Activated naive CD4-positive, alpha-beta T cell treated with anti-CD3 and anti-CD28 coated beads for 36 hours (primary cell): ENCODE measurements at places on chromosomes 2 and 18. TPM values are rescaled to one million over a fixed set of nuclear protein-coding genes. Genes with fewer than 3 reads are reported as not detected.

DNA sequence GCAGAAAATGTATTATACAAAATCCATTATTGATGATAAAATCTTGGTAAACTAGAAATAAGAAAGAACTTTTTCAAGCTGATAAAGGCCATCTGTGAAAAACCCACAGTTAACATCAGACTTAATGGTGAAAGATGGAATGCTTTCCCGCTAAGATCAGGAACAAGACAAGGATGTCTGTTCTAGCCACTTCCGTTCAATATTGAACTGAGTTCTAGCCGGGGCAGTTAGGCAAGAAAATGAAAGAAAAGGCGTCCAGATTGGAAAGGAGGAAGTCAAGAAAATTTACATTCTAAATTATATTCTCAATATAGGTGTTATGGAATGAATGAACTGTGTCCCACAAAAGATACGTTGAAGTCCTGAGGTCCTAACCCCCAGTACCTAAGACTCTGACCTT, 39.1 kb upstream of the DTNB start:
- no peak for DNase-seq

DNA sequence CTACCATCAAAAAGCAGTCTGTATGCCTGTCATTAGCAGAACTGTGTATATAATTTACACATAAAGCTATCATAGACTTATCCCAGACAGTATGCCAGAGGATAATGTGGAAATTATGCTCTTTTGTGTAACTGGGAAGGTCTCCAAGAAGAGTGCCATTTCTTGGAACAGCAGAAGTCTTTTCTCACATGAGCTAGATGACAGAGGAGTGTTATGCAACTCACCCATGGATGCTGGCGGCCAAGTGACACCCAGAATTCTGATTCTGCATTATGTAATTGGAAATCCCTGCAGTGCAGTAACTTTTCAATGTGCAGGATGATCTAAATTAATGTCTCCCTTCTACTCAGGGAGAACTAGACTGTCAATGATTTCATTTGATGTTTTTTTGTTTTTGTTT, 160.0 kb downstream of the UBE2E3 start:
- no peak for DNase-seq

DNA sequence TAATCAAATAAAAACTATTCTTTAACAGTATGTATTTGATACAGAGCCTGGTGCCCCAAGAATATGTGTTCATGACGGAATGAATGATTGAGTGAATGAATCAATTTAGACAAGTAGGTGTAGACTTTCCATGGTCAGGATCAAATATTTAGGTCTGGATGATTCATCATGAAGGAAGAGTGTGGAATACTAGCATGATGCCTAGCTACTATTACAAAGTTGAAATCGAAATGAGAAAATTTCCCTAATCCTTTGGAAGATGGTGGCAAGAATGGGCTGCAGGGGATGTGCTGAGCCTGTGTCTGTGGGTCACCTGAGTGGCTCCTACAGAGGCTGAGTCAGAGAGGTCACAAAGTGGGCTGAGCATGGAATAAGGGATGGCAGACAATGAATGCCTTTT, 3.1 kb upstream of the MALT1 start:
- DNase-seq = no peak

DNA sequence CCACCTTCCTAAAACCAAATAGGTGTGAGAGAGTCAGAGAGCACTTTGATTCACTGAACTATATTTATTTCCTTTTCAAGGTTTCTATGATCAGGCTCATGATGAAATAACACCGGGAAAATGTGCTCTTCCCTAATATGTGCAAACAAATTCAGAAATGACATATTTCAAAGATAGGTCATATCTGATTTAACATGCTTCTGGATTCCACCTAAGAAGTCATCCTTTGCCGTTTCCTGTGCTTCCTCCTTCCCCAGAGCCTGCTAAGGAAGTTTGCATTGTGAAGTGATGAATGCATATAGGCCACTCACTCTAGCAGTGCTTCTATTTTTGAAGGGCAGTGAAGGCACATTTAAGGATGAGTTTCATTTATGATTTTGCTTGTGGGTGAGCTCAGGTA, 327.6 kb downstream of the TDRD15 start:
- DNase-seq = no peak

- no peak for DNase-seq
These were observed 618 bp upstream of the TNS1 start for GRCh38 chr2:218003281-218003944.

- peak; percentile 26 for DNase-seq
These were observed 48.6 kb upstream of the RAPH1 start for GRCh38 chr2:203583701-203584100.

DNA sequence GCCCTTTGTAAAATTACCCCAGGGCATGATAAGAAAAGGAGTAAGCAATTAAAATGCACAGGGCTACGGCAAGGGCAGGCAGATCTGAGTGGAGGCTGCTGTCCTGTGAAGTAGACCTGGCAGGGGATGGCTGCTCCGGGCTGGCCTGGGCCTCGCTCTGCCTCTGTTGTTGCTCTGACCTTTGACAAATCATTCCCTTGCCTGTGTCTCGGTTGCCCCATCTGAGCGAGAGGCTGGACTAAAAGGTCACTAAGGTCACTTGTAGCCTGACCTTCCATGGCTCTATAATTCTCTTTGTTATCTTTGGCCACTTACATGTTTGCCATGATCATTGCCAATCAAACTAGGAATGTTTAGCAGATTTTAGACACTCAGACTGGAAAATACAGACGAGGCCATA, 118.1 kb downstream of the KLHL29 start:
- no peak for DNase-seq

DNA sequence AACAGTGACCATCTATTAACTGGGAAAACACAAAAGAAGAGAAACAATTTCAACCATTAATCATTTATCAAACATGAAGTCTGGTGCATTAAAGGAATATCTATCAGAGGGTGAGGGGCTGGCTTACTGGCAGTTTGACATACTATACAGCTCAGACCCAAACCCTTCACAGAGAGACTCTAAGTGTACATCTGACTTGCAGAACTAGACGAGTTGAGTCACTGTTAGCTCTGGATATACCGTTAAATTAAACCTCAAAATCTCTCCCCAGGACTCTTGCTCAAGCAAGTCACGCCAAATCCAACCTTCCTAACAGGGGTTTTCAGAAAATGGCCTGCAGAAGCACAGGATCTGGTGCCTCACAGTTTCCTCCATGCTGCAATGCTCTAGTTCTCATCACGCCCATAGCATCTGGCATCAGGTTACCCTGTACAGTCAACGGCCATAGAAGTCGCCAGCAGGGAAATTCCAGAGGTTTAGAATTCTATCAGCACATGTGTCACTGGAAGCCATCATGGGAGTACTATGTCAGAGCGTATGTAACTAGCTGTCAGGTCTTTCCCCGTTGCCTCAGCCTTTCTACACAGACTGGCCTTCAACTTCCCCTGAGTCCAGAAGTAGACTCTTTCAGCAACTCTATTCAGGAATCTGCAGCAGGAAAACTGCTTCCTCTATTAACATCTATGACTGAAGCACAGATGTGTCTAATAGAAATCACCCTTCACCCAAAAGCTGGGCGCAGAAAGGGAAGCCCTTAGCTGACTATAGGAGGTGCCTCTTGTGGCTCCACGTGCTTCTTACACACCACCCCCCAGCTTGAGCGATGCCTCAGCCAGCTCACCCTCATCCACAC, 9.3 kb downstream of the TGOLN2 start:
- DNase-seq = peak; percentile 77

DNA sequence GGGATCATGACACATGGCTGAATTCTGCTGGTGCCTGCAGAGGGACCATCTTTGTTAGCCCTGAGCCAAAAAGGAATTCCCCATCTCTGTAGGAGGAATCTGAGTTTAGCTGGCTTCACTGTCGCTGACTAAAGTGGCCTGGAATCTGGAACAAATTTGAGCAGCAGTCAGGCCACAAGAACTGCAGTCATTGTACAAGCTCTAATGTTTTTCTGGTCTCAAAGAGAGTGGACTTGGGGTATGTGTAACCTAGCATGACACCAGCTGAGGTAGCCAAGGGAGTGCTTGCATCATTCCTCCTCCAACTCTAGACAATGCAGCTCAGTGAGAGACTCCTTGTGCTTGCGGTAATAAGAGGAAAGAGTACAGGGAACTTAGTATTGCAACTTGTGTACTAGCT, 539.1 kb upstream of the LRRTM4 start:
- no peak for DNase-seq

DNA sequence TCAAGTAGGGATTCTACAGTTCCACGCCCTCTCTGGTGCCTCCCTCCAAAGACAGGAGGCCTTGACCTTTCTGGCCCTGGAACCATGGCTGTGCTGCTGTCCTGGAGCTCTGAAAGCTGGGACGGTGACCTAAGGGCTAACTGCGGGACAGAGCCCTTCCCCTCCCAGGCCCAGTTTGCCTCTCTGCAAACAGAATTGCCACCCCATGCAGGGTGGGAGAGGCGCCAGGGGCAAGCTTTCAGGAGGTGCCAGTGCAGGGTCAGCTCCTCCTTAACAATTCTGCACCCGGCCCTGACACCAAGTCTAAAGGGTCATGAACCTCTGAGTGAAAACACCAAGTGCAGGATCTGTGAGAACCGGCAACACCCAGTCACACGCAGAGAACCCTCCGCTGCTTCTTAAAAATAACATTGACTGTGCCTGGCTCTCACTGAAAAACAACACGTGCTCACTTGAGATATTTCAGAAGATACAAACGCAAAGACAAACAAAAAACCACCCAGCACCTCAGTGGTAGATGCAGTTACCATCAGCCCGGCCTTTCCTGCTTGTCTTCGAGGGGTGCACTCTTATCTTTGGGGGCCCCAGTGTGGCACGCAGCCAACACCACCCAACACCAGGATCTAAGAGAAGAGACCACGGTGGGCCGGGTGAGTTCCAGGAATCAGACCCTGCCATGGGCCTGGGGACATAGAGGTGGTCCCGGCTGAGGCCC, 1.1 kb upstream of the SNED1 start:
- peak; percentile 4 for DNase-seq

DNA sequence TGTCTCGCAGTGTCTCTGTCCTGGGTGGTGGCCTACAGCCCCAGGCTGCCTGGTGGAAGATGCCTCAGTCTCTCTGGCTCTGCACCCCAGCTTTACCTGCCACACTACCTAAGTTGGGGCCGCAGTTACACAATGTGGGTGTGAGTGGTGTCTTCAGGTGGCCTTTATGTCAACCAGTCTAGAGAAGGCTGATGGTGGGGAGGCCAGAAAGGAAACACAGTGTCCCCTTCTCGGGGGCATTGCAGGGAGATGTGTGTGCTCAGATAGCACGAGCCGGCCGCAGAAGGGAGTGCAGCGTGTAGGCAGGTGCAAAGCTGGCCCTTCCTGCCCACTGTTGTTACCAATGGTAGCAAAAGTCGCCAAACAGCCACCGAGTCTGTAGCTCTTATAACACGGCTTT, 216.1 kb downstream of the SH3RF3 start:
- DNase-seq = no peak

DNA sequence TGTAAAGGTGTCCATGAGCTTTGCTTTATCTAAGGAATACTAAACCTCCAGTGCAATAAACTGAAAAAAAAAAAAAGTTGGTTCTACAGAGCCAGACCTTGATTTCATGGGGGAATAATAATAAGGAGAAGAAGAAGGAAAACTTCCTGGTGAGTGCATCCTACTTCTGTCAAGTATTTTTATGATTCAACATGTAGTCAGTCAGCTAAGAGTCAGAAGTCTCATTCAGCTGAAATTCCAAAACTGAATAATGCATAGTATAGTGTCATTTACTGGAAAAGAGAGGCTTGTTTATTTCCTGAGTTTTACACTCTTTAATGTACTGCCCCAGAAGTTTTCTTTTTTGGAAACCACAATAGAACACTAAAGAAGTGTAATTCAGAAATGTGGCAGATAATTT, 77.8 kb upstream of the TACR1 start:
- no peak for DNase-seq

DNA sequence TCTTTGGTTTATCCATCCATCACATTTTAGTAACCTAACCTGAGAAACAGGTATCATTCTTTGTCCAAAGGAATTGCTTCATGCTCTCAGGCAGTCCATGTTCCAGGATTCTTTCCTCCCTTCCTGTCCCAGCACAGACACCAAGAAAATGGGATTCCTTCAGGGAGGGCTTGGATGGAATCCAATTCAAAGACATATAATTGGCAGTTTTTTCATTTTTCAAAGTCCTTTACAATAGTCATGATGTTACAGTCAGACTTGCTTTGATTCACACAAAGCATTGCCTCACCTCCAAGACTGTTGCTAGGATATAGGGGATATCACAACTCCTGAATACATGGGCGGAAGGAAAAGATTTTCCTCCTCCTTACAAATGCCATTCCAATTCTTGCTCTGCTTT, 241.4 kb upstream of the ACVR2A start:
- no peak for DNase-seq

DNA sequence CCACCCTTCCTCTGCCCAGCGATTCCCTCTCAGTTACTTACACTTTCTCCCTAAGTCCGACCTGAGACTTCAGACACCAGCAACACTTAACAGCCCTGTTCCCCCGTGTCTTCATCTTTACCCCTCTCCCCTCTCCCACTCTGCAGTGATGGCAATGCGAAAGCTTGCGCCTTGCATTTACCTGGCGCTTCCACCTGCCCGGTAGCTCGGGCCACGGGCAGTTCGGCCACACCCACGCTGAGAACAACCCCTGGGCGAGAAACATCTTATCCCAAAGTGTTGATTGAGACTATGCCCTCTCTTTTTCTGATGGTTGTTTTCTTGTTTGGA, 558 bp downstream of the DNAJC10 start:
- DNase-seq = no peak

GRCh38 chr2:111028720-111029119, 92.0 kb upstream of the BCL2L11 start:
- peak; percentile 35 for DNase-seq

INO80B gene
- total RNA-seq = 28.3 TPM

SPIRE1 gene
- 1.3 TPM for total RNA-seq

WNT6 gene
- total RNA-seq = not detected

SP9 gene
- total RNA-seq = not detected

GPATCH11 gene
- total RNA-seq = 9.8 TPM

HOXD8 gene
- not detected for total RNA-seq

AGBL5 gene
- total RNA-seq = 19.7 TPM

KIAA2012 gene
- not detected for total RNA-seq

CROCC2 gene
- not detected for total RNA-seq

CCDC138 gene
- 7.4 TPM for total RNA-seq
